Stimulated activated CD4-positive, alpha-beta T cell treated with anti-CD3 and anti-CD28 coated beads, Interleukin-1b, Interleukin-23, amount 100 ng/mL, for 4 hours (primary cell): ENCODE measurements at places on chromosomes 1 and 21.

- peak; percentile 86 for DNase-seq
Observed at GRCh38 chr1:29235955-29236711, at the start of gene PTPRU. TSS of gene PTPRU (plus strand) at chr1:29236522. CDS start at chr1:29236645, 123 bp downstream.

- DNase-seq = no peak
Observed at GRCh38 chr21:37153935-37154350, 80.9 kb downstream of the TTC3 start.

DNA sequence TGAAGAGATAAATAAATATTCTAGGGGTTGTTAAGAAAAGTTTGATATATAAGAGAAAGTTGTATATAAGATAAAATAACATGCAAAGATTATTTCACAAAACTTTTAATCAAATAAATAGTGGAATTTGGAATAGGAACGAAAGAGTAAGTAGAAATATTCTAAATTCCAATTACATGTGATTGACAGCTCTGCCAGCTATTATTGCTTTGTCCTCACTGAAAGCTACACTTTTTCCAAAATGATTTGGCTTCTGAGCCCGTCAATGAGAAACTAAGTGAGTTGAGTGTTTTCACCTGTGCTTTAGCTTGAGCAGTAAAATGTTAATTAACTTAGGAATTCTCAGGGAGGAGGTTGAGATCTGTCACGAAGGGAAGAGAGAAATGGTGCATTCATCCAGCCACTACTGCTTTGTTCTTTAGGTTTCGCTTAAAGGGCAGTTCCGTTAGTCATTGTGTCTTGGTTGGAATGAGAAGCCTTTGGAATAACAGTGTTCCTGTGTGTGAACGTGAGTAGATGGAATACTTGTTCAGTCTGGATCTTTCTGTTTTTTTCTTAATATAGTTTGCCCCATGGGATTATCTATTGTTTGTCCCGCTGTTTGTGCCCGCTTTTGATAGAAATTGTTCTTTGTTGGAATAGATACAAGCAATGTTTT, 63.3 kb upstream of the CR1L start:
- DNase-seq = no peak

GRCh38 chr1:76106719-76107235, 32.2 kb downstream of the ST6GALNAC3 start:
- no peak for DNase-seq

GRCh38 chr1:119681560-119681959, 30.2 kb upstream of the PHGDH start:
- DNase-seq = no peak

GRCh38 chr1:109790735-109791494, 27.2 kb upstream of the EPS8L3 start:
- DNase-seq = peak; percentile 60

DNA sequence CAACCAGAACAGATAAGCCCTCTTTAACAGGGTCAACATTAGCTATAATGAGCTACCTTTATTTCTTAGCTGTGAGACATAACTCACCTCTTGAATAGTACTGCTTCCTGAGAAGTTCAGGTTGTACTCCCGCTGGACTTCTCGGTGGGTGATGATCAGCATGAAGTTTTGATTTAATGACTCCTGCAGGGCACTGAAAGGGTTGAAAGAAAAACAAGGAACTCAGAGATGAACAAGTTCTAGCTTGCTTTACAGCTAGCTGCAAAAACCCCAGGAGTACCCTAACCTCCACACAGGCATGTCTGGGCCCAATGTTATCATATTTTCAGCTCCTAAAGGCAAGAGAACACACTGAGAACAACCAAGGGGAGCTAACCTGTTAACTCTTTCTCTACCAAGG, 254.4 kb downstream of the FAF1 start:
- DNase-seq = no peak
